ENCODE measurements at places on chromosomes 13 and 19. TPM values are rescaled to one million over a fixed set of nuclear protein-coding genes. Genes with fewer than 3 reads are reported as not detected.
A peak's percentile ranks its signal among the peaks of the same experiment; 100 is the strongest.

RAB3D gene
- total RNA-seq, result 3.3 TPM

TSHZ3 gene
- total RNA-seq, result 1.1 TPM

- peak; percentile 53 for DNase-seq
Measured at GRCh38 chr19:16326401-16327168, 2.0 kb downstream of the KLF2 start.

DNA sequence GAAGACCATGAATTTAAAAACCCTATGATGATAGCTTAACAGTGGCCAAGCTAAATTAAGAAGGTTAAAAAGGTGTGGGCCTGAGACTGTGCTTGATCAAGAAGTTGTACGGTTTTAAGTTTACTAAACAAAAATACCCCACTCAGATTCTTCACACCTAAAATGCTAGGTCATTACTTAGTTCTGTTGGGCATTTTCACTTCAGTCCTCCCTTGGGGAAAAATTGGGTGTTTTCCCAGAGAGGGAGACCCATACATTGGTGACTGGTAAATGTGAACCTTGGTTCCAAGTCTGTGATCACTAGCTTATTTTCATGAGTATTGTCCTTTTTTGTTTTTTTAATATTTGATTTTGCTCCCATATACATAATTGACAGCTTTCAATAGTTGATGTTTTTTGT is 44.4 kb downstream of the MTUS2 start:
- no peak for DNase-seq

DNA sequence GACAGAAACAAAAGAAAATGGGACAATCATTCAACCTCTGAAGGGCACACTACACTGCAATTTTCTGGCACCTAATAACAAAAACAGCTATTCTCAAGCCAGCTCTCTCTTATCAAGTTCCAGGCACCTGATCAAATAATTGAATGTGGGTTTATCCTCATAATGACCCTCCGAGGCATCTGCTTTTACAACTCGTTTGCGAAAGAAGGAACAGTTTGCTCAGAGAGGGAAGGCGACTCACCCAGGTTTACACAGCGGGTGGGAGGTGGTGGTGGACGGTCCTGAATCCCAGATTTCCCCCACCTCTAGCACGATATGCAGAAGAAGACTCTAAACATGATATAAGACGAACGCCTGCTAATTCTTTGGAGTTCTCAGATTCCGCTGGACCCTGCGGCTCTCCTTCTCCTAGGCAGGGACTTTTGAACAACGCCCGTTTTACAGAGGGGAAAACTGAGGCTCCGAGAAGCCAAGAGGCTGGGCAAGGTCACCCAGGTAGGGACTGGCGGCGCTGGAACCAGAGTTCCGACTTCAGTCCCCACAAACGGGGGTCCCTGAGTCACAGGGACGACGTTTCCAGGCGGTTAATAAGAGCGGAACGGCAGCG is 641 bp downstream of the SGTA start:
- no peak for DNase-seq

DNA sequence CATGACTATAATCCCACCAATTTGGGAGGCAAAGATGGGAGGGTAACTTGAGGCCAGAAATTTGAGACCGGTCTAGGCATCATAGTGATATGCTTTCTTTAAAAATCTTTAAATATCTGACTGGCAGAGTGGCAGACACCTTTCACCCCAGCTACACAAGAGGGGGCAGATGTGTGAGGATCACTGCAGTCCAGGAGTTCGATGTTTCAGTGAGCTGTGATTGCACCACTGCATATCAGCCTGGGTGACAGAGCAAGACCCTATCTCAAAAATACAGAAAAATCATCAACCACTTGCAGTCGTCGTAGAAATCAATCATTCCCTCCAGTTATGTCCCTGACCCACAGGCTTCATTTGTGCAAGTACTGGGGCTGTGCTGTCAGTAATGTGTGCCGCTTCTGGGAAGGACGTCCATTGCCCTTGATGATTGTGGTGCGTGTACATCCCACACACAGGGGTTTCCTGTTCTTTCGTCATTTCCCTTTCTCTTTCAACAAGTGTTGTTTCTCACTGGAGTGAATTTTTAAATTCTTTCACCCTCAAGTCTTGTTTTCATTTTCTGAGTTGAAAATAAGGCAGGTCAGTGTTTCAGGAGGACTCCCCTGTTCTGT is 1.4 kb downstream of the LGALS14 start:
- no peak for DNase-seq

MAP4K1 gene
- 3.5 TPM for total RNA-seq

TMIGD2 gene
- 0.25 TPM for total RNA-seq

NLRP11 gene
- total RNA-seq, result 0.30 TPM

GRCh38 chr19:38944981-38945506 is 14.3 kb downstream of the MRPS12 start:
- DNase-seq, result no peak

DNA sequence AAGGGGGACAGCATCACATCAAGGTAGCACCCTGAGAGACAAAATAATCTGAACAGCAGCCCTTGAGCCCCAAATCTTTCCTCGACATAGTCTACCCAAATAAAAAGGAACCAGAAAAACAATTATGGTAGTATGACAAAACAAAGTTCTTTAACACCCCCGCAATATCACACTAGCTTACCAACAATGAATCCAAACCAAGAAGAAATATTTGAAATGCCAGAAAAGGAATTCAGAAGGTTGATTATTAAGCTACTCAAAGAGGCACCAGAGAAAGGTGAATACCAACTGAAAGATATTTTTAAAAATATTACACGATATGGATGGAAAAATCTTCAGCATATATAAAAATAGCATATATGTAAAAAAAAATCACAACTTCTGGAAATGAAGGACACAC is 252.9 kb upstream of the SLITRK6 start:
- no peak for DNase-seq

GRCh38 chr19:44884566-44884965 is 6.5 kb upstream of the TOMM40 start:
- no peak for DNase-seq

- no peak for DNase-seq
Measured at GRCh38 chr13:80695841-80696240, 354.9 kb upstream of the SPRY2 start.

SOX21 gene
- not detected for total RNA-seq

LNX2 gene
- total RNA-seq, result 10.1 TPM

CARD8 gene
- total RNA-seq, result 17.4 TPM

- DNase-seq, result no peak
Measured at GRCh38 chr13:99104396-99104795, 96.3 kb upstream of the UBAC2 start.

CGB5 gene
- not detected for total RNA-seq

KLK8 gene
- total RNA-seq, result not detected

ZNF85 gene
- total RNA-seq, result 0.50 TPM

DNA sequence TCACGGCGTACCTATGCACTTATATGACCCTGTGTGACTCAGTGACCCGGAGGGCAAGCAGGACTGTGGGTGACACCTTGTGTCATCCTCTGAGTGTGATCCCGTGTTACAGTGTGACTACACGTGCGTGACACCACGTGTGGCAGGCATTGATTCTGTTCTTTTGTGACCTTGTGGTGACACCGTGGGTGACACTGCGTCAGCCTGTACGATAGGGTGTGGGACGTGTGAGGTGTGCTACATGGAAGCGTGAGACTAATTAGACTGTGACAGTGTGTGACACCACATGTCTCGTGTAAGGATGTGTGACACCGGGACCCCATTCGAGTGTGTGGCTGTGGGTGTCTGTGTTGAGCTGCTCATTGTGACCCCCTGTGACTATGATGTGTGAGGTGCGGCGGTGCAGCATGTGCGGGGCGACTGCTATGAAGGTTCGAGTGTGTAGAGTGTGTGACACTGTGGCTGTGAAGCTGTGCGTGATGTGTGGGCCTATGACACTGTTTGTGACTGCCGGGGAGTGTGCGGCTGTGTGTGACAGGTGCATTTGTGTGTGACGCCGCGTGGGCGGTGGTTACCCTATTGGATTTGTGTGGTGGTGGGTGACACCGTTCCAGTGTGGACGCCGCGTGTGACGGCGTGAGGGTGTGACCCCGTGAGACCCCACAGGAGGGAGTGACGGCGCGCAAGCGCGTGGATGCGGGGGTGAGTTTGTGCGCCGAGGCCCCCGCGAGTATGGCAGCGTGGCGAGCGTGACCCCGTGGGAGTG is 399 bp upstream of the SPTBN4 start:
- DNase-seq, result peak; percentile 60

- DNase-seq, result no peak
Measured at GRCh38 chr13:101919541-101920181, 467.2 kb downstream of the ITGBL1 start.

TINCR gene
- not detected for total RNA-seq

ZNF418 gene
- 3.5 TPM for total RNA-seq

GRCh38 chr13:51240958-51241357 is 18.8 kb downstream of the FAM124A start:
- DNase-seq, result no peak

GRCh38 chr13:95643936-95644598 is 439 bp downstream of the DZIP1 start:
- no peak for DNase-seq

ACP5 gene
- 17.9 TPM for total RNA-seq

GRCh38 chr13:106609116-106609515 is 41.2 kb upstream of the ARGLU1 start:
- no peak for DNase-seq

COX7A1 gene
- total RNA-seq, result 3.9 TPM

ANGPTL8 gene
- 202 TPM for total RNA-seq

DNA sequence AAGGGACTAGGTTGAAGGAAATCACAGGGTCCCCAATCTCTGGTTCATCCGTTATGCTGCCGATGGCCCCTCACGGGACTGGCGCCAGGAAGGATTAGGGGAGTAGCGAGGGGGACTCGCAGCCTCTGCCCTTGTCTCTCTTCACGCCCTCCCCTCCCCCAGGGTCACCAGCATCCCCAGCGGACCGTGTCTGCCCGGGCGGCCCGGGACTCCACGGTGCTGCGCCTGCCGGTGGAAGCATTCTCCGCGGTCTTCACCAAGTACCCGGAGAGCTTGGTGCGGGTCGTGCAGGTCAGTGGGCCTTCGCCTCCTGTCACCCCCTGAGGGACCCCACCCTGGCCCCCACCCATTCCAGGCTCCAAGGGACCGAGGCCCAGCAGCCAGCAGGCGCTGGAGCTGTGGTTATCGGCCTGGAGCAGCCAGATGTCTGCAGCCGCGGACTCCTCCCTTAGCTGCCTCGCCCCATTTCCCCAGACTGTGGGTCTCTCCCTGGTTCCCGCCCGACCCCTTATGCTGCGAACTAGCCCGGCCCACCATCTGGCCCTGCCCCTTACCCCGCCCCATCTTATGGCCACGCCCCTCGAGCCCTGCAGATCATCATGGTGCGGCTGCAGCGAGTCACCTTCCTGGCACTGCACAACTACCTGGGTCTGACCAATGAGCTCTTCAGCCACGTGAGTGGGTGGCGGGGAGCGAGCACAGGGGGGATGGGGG is 5.4 kb downstream of the PNPLA6 start:
- DNase-seq, result peak; percentile 44

- no peak for DNase-seq
Measured at GRCh38 chr19:10927730-10928562, 493 bp downstream of the YIPF2 start.

GRCh38 chr19:33400856-33401682 is 27.6 kb downstream of the CEBPG start:
- peak; percentile 73 for DNase-seq

TMEM238 gene
- total RNA-seq, result 26.6 TPM

All from left lobe of liver (tissue), 2 donors.